ENCODE measurements at places on chromosomes 1 and 21.

GRCh38 chr1:107251839-107252238 is 111.0 kb downstream of the NTNG1 start:
- no peak for DNase-seq

- DNase-seq = no peak
Observed at GRCh38 chr1:84266748-84267147, 34.8 kb upstream of the SAMD13 start.

- DNase-seq = no peak
Observed at GRCh38 chr1:59057796-59058195, 239.1 kb upstream of the FGGY start.

DNA sequence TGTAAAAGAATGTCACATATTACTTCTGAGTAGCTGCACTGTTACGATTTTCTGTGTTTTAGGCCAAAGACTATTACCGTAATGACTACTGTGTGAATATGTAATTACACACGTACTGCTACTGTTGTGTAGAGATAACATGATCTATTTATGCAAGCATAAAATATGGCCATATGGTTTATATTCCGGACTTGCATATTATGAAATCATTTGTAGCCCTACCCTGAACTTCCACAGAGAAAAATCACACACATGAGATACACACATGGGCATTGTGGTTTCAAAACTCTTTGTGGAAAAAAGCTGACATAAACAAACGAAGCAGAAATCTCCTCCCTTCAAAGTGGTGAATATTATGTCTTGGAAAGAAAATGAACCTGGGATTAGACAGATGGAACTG is 373.0 kb upstream of the ADAMTS5 start:
- no peak for DNase-seq

DNA sequence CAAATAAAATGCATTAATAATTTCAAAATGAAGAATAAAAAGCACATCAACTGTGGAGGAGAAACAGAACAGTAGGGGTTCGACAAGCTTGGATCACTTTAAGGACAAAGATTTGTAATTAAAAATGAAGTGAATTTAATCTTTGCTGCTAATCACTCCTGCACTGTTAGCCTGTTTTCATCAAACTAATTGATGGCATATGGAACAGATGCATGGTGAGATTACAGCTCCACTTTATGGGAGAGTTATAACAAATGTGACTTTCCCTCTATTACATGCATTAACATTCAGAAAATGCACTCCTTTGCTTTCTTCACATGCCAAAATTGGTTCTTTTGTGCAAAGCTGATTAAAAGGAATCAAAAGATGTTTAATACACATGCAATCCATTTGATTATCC is 207.2 kb upstream of the C21orf91 start:
- no peak for DNase-seq

DNA sequence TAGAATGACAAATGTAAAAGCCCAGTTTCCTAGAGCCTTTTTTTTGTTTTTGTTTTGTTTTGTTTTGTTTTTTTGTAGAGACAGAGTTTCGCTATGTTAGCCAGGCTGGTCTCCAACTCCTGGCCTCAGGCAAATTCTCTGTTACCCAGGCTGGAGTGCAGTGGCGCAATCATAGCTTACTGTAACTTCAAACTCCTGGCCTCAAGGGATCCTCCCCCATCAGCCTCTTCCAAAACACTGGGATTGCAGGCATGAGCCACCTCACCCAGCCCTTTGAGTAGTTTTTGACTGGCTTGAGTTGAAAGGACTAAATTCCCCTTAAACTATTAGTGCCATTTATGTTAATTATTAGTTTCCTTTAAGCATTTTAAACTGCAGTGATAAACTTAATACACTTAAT is 28.8 kb upstream of the ZBTB18 start:
- no peak for DNase-seq

Data from NK-92 treated with Interleukin-12 subunit alpha and Interleukin-12 subunit beta, amount 100 ng/mL, for 24 hours (cell line).